AG10803 (cell line): ENCODE measurements at places on chromosomes 16 and 17.

DNA sequence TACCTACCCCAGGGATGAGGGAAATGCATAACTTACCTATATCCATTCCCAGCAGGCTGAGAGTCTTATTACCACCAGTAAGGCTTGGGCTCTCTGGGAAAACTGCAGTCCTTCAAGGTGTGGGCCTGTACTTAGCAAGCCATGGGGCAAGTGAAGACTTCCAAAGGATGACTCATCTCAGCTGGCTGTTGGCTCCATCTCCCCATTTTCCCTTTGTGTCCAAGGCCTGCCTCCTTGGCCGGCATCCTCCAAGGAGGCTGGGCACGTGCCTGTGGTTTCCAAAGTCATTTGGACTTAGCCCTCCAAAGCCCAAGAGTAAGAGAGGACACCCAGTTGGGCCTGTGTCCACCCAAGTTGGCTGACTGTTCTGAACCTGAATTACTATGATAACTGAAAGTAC, 89.8 kb downstream of the TMEM100 start:
- peak; percentile 24 for DNase-seq

DNA sequence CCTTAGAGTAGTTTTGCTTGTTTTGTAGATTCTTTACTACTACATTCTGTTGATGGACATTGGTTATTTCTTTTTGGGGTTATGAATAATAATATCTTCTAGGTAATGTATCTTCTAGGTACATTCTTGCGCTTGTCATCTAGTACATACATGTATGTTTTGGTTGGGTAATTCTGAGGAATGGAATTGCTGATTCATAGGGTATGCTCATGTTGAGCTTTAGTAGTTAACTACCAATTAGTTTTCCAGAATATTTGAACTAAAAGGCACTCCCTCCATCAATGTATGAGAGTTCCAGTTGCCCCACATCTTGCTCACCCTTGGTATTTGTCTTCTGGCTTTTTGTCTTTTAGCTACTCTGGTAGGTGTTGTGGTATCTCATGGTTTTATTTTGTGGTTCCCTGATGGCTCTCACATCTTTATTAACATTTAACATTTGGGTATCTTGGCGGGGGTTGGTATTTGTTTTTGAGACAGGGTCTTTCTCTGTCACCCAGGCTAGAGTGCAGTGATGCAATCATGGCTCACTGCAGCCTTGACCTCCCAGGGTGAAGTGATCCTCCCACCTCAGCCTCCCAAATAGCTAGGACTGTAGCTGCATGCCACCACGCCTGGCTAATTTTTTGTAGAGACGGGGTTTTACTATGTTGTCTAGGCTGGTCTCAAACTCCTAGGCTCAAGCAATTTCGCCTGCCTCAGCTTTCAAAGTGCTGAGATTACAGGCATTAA, 47.1 kb downstream of the SLC6A4 start:
- DNase-seq: no peak

GRCh38 chr17:16494059-16494458, 2.1 kb upstream of the LRRC75A start:
- DNase-seq: no peak

DNA sequence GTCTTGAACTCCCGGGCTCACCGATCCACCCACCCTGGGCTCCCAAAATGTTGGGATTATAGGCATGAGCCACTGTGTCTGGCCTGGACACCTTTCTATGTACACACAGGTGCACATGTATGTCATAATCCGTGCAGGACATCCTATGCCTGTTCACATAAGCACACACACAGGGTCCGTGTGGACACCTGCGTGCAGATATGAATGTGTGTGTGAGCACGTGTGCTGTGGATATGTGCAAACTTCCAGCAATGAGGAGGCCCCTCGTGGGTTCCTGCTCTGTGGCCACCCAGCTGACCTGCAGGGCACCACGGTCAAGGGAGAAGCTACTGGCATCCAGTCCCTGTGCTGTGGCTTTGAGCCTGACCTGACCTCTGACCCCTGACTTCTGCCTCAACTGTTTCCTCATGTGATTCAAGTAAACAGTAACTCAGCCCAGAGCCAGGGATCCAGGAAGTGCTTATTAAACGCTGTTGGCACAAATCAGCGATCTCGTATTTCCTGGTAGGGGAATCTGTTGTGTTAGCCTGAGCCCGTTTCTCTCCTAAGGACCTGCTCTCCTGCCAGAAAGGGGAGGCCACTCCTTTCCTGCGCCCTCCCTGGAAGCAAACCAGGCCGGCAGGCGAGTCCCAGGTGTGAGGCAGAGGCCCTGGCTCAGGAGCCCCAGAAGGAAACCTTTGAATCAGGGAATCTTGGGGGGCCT, 6.5 kb downstream of the CPNE7 start:
- DNase-seq: peak; percentile 59

GRCh38 chr17:79573196-79573896, 37.5 kb downstream of the RBFOX3 start:
- DNase-seq: no peak

DNA sequence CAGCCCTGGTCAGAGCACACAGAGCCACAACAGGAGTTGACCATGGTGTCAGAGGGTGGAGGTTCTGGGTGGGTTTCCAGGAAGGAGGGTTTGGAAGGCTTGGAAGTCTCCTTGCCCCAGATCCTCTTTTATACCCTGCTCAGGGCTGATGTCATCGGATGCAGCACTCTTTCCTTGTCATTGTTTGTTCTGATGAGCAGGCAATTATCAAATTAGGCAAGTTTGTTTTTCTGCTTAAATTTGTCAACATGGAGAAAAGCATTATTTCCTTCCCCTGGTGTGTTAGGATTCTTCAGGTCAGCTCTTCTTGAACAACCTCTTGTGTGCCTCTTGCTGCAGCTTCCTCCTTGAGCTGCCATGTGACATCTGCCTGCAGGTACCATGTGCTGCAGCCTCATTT, at the start of gene KRTAP4-4:
TSS of gene KRTAP4-4 (minus strand) at position 101 of the 400 bp plus-strand sequence. CDS start at position 44, 57 bp downstream.
- DNase-seq: no peak

- no peak for DNase-seq
Measured at GRCh38 chr17:49318435-49318965, 43.5 kb downstream of the ZNF652 start.

DNA sequence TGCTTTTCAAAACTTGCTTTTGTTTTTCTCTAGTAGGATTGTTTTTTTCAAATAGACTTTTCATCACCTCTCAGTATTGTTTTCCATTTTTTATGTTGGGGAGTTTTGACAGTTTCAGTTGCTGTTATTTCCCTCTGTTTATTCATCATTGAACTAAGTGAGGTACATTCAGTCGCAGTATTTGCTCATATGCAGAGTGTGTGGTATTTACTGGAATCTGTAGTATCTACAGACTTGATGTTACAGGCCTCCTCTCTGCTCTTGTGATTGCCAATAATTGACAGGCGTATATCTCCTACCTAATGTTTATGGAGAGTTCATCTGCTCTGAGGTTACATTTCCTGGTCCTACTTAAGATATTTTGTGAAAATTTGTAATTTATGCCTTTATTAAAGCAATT, 49.6 kb downstream of the COX10 start:
- DNase-seq: no peak

DNA sequence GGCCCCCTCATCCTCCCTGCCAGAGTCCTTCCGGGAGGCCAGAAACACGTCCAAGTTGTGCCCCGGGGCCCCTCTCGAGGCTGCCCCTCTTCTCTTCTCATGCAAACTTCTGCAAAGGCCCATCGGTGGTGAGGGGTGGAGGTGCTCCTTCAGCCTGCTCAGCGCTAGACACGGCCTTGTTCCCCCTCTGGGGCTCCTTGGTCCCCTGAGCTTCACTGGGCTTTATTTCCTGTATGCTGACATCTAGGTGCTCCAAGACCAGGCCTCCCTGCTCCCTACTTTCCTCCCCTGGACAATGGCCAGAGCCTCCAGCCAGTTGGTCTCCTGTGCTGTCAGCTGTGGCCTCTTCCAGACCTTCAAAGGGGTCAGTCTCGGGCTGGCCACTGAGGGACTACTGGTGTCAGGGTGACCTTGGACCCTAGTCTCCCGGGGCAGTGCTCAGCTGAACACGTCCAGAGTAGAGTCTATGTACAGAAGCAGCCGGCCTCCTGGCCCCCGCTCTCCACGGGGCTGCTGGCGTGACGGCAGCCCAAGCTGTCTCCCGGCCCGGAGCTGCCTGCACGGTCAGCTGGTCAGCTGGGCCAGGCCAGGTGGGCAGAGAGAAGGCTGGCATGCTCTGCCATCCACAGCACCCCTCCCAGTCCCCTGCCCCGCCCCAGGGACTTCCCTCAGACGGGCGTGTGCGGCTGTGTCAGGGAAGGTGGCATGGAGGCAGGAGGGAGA, 1.7 kb upstream of the PRR35 start:
- DNase-seq: no peak

- no peak for DNase-seq
Measured at GRCh38 chr16:49837688-49838410, 18.1 kb downstream of the ZNF423 start.

DNA sequence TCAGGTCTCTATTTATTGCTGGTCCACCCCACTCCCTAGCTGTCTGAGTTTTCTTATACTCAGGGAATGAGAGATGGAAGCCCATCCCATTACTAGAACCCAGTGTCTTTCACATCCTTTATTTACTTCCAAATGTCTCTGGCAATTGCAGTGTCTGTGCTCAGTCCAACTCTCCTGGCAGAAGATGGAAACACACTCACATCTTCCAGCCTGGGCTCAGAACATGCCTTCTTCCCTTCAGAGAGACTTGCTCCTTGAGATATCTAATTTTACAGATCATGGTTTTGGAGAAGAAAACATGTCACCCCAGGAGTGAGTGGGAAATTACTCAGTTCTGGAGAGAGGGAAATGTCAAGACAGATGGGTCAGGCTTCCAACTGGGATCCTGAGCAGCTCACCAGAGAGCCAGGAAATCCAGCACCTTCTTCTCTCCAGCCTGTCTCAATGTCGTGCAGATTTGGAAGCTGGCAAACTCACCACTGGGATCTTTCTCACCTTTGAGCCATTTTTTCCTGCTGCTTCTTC, 494.4 kb downstream of the HS3ST4 start:
- no peak for DNase-seq

GRCh38 chr17:49218941-49219913, 8.7 kb downstream of the ABI3 start:
- no peak for DNase-seq

- no peak for DNase-seq
Measured at GRCh38 chr16:73040735-73041402, 7.1 kb downstream of the ZFHX3 start.

DNA sequence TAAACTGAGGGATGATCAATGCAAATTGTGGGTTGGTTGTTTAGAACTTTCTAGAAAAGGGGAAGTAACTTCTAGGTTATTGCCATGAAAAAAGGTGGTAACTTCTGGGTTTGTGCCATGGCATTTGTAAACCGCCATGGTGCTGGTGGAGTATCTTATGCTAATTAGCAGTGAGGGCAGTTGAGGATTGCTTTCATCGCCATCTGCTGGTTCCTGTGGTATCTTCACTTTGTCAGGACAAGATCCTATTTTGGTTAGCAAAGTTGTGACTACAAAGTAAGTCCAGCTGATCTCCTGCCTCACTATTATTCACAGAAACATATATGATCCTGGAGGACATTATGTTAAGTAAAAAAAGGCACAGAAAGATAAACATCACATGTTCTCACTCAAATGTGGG, 1332.3 kb downstream of the CDH11 start:
- no peak for DNase-seq

DNA sequence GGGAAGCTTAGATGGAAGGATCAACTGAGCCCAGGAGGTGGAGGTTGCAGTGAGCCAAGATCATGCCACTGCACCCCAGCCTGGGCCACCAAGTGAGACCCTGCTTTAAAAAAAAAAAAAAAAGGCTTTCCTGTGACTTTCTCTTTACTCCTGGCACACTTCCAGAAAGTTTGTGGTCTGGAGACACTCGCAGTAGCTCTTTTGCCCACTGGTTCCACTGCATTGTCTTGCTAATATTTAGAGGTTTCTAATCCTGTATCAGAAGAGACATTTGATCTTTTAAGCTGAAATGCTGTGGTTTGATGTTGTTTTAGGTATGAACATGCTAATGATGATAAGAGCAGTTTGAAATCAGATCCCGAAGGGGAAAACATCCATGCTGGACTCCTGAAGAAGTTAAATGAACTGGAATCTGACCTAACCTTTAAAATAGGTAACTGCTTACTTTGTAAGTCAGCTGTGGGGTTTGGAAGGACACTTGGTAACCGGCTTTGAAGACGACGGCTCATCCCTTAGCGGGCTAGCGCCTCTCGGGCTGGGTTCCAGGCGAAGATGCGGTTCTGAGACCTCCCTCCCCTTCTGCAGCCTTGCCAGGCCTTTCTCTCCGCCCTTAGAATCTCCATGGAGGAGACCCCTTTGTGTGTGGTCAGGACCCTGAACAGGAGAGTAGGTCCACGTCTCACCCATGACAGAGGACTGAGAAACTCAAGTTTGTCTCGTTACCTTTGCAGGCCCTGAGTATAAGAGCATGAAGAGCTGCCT, 23.1 kb downstream of the NTAN1 start:
- no peak for DNase-seq

- no peak for DNase-seq
Measured at GRCh38 chr17:27264068-27264812, 29.7 kb upstream of the WSB1 start.
